Iris pigment epithelial cell (primary cell): ENCODE measurements at places on chromosomes 4 and X.

DNA sequence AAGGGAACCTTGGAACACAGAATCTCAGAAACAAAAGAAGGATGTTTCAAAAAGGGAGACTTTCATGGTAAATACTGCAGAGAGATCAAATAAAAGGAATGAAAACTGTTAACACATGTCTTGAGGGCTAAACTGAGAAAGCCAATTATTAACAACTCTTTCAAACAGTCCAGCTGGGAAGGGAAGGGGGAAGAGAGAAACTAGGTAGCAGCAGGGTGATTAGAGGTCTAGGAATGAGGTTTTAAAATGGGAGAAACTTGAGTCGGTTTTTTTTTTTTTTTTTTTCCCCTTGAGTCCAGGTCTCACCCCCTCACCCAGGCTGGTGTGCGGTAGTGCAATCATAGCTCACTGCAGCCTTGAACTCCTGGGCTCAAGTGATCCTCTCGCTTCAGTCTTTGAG is 4.3 kb downstream of the BCLAF3 start:
- DNase-seq = no peak

DNA sequence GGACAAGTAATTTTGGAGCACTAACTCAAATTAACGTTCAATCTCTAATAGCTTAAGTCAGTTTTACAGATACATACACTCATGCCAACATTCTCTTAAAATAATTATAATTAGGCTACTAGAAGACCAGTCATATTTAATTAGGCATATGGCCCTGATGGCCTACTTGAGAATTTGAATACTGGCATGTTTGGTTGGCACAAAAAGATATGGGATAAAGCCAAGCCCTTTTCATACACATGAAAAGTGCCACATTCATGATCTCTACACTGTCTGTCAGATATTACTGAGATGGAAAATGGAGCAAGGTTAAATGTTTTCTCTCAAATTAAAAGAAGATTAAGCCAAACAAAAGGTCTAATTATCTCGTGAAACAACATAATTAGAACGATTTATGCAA is 1091.0 kb downstream of the C4orf33 start:
- DNase-seq = no peak

DNA sequence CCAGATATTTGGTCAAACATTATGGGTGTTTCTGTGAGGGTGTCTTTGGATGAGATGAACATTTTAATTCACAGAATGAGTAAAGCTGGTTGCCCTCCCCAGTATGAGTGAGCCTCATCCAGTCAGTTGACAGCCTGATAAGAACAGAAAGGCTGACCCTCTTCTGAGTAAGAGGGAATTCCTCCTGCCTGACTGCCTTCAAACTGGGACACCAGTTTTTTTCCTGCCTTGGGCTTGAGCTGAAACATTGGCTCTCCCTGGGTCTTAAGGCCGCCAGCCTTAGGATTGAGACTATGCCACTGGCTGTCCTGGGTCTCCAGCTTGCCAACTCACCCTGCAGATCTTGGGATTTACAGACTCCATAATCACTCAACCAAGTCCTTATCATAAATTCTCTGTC is 14.5 kb upstream of the MAML3 start:
- peak; percentile 60 for DNase-seq

GRCh38 chr4:41000356-41000755 is 214.0 kb downstream of the APBB2 start:
- DNase-seq = no peak
